NCI-H446 (cell line): ENCODE measurements at places on chromosomes 3 and 15.

GRCh38 chr15:51270706-51271105, 67.7 kb downstream of the CYP19A1 start:
- DNase-seq, result no peak

DNA sequence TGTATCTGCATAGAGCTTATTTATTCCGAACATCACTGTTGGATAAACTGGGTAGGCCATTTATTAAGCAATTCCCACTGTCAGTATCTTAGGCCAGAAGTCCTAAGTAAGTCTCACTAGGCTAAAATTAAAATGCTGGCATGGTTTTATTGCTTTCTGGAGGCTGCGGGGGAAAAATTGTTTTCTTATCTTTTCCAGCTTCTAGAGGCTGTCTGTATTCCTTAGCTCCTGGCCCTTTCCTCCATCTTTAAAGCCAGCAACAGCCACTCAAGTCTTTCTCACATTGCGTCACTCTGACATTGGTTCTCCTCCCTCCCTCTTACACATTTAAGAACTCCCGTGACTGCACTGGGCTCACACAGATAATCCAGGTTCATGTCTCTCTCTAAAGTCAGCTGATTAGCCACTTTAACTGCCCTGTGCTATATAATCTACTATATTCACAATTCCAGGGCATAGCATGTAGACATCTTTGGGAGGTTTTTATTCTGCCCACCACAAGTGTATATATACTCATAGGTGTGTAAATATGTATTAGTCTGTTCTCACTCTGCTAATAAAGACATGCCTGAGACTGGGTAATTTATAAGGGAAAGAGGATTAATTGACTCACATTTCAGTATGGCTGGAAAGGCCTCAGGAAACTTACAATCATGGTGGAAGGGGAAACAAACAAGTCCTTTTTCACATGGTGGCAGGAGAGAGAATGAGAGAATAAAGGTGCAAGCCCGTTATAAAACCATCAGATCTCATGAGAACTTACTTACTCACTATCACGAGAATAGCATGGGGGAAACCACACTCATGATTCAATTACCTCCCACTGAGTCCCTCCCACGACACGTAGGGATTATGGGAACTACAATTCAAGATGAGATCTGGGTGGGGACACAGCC, 113.5 kb upstream of the SLC7A14 start:
- no peak for DNase-seq

DNA sequence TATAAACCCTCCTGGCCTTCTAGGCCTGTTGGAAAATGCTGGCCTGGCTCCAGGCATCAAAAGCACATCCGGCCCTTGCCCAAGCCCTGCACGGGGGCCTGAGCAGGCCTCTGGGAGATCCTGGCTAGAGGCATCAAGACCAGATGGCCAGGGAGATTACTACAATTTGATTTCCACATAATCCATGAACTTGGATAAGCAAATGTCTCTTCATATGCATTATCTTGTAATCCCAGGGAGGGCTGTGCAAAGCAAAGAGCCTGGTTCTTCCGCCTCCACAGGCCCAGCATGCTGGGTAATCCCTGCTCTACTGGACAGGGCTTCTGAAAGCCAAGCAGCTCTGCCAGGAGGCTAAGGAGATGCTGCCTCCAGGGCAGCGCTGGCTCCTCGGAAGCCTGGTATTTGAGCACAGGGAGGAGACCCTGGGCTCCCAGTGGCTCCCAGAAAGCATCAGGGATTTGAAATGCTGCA, 18.2 kb downstream of the MRPL46 start:
- DNase-seq, result no peak

DNA sequence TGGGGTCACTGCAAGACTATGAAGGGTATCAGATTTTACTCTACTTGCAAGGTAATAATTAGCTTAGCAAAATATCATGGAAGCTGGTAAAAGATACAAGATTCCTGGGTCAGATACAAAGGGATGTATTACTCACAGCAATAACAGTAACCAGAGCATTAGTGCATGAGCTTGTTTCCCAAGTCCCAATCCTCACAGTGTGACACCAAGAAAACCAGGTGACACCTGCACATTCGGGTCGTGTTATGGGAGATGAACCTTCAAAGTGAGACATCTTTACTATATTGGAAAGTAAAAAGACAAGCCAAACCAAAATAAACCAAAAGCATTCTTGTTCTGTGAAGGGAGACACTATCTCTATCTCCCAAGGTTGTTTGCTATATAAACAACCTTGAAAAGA, 528.7 kb upstream of the TGFBR2 start:
- no peak for DNase-seq

GRCh38 chr15:100966997-100967396, 47.8 kb downstream of the LRRK1 start:
- DNase-seq, result no peak

GRCh38 chr3:13520326-13520880, 28.5 kb upstream of the FBLN2 start:
- DNase-seq, result no peak

DNA sequence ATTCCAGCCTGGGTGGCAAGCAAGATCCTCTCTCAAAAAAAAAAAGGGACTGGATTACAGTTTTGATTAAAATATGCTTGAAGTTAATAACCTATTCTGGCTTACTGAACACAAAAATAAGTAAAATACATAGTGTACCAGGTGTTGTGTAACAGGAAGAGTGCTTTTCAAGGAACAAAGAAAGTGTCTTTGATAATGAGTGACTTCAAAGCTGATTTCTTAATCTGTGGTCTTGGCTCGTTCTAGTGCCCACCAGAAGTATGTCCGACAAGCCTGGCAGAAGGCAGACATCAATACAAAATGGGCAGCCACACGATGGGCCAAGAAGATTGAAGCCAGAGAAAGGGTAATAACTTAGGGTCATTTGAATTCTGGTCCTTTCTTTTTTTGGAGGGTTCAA, 4.0 kb downstream of the RPL14 start:
- DNase-seq, result no peak

DNA sequence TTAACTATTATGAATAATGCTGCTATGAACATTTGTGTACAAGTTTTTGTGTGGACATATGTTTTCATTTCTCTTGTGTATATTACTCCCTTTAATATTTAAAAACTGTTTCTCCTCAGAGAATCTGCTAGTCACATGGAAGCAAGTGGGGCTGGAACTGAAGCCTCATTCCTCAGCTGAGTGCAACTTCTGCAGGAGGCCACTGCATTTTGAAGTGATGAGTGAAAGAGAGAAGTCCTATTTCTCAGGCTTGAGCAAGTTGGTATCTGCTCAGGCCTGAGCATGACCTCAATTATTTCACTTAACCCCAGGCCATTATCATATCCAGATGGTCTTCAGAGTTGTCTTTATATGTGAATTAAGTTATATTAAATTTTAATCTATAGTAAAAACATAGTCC, 11.5 kb downstream of the TLR9 start:
- no peak for DNase-seq

DNA sequence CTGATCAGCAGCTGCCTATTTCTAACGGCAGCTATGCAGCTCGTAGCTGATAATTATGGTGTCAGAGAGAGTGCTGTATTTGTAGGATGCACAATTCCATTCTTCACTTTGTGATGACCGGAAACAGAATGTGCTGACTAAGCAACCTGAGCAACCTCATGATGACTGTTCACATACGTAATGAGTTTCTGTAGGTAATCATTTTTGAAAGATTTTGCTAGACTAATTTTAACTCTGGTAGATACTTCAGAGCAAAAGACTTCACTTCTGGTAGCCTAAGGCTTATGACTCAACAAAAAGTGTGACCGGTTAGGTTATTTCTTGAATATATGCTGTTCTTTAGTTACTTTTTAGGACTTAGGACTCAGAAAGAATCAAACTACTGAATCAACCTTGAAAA, 567.7 kb downstream of the NAALADL2 start:
- DNase-seq, result no peak

GRCh38 chr15:96497951-96498350, 167.5 kb downstream of the NR2F2 start:
- no peak for DNase-seq

DNA sequence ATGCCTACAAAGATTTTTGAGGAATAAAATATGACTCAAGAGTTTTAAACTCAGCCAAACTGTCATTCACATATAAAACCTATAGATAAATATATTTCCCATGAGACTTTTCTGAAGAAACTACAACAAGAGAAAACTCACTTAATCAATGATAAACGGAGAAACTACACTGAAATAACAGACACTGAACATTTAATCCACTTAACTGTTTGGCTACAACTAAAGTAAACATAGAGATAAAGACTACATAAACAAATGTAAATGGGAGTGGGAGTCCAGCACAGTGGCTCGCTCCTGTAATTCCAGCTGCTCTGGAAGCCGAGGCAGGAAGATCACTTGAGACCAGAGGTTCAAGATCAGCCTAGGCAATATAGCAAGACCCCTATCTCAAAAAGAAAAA, 79.2 kb downstream of the MEX3B start:
- no peak for DNase-seq

DNA sequence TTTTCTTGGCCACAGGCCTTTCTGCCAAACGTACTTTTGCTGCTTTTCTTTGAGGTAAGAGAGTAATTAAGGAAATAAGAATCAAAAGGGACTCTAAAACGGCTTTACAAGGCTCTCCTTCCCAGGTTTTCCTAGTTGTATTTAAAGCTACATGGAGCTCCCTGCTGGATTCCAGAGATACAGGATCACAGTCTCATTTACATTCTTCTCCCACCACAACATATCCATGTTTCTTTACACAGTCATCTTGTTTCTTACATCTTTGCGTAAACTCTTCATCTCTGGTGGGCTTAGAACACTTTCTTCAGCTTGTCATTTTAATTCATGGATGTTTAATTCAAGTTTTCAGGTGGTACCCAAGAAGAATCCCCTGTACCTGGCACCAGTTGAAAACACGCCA, 117.6 kb upstream of the BFSP2 start:
- DNase-seq, result no peak

DNA sequence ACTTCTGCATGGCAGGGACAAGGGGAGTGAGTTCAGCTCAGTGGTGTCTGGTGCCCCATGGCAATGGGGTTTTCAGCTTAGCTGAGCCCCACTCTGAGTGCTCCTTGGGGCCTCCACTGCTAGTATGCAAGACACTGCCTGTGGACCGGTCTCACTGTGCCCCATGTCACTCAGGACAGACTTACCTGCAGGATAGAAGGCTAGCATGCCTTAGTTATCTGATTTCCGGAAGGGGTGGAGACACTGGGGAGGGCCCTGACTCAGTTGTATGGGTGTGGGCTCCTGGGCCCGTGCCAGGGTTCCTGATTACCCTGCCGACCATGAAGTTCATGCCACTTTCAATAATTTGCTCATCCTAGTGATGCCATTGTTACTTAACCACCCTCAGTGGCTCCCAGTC, 4.3 kb upstream of the SLC6A20 start:
- DNase-seq, result no peak

DNA sequence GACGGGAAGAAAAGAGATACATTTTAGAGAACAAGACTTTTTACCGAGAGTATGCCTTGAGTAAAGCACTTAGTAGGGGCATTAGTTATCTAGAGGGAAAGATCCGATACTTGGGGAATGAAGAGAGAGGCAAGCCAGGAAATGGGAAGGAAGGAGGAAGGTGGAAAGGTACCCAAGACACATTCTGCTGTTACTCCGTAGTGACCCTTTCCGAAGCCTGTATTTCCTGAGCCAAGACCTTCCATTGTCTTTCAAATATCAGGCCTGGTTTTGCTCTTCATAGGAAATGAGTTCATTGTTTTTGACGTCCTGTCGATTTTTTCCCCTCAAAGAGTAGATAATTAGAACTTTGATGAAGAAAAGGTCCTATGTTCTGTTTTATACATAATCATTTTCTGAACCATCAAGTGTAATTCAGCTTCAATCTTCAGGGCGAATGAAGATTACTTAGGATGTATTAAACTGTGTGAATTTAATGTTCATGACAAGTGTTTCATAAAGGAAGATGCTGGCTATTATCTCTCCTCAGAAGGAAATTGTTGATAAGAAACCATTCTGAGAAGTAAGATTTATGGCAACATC, 95.7 kb downstream of the PPM1L start:
- DNase-seq, result no peak

DNA sequence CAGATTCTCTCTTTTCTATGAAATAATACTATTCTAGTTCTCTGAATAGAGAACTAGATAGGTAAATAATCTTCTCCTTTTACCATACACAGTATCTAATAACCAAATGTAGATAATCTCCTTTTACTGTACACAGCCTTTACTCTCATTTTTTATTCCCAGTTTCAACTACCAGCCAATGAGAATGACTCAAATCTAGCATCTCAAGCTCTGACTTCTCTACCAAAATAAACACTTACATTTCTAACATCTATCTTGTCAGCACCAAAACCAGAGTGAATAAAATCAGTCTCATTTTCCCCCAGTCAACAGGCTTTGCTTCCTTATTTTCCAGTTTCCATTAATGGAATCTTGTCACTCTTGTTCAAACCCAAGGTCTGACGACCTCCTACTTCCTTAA, 36.9 kb downstream of the LRRFIP2 start:
- DNase-seq, result no peak

DNA sequence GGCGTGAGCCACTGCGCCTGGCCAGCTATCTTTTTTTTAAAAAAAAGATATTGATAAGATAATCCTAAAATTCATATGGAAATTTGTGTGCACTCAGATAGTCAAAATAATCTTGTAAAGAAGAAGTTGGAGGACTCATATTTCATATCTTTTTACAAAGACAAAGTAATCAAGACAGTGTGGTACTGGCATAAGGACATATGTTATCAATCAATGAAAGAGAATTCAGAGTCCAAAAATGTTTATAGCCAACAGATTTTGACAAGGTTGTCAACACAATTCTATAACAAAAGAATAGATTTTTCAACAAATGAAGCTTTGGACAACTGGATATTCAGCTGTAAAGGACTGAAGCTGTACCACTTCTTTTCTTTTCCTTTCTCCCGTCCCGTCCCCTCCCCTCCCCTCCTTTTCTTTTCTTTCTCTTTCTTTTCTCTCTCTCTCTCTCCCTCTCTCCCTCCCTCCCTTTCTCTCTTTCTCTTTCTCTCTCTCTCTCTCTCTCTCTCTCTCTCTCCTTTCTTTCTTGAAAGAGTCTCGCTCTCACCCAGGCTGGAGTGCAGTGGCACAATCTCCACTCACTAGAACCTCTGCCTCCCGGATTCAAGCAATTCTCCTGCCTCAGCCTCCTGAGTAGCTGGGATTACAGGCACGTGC, 126.8 kb downstream of the GSK3B start:
- DNase-seq, result no peak

DNA sequence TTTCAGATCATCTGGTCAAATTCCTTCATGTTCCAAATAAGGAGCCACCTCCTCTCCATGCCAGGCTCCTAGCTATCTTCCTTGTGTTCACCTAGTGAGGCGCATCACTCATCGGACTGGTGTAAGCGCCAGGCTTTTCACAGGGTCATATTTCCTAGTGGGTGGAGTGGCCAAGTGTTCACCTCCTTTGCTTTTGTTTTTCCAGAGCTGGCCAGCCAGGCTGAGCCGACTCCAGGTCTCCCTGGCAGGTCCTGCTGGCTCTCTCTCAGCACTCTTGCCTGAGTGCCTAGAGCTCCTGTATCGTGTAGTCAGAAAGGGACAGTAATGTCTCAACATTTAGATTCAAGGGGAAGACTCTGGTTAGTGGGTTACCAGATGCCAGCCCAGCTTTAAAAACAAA, 31.0 kb downstream of the HEG1 start:
- DNase-seq, result peak; percentile 73

- DNase-seq, result no peak
These were observed 48.8 kb downstream of the PSMD6 start for GRCh38 chr3:63974451-63974850.
